ENCODE measurements at places on chromosomes 4 and X.

GRCh38 chr4:127162741-127163140 lies 470.0 kb upstream of the INTU start:
- no peak for DNase-seq

DNA sequence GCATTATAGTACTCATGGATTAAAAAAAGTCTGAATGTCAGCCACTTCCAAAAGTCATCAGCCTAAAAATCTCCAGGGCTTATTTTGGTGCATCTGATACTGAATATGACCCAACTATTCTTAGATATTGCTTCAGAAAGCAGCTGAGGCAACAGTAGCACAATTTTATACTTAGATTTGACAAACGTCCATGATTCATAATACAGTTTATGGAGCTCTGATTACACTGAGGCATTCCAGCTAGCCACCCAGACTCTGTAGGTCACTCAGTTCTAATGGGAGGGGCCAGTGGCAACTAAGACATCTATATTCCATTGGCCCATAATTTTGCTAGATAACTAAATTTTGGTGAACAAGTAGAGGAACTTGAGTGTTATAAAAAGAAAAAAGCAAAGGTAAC lies 10.3 kb downstream of the SPATA4 start:
- no peak for DNase-seq

GRCh38 chrX:138648568-138648967 lies 62.9 kb downstream of the FGF13 start:
- DNase-seq: no peak

DNA sequence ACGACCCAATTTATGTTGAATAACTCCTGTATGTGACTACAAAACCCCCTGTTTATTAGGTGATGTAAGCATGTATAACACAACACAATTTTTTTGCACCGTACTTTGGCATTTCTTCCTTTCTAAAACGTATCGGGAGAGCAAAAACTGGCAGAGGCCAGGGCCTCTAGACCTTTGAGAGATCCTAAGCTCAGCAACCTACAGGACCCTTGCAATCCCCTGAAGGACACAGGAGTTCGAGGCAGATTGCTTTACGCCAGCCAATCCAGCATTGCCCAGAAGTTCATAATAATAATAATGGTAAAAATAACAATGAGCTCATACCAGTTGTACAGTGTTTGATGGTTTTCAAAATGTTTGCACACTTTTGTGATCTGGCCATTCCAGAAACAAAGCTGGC lies 7.7 kb downstream of the NKX3-2 start:
- DNase-seq: no peak

DNA sequence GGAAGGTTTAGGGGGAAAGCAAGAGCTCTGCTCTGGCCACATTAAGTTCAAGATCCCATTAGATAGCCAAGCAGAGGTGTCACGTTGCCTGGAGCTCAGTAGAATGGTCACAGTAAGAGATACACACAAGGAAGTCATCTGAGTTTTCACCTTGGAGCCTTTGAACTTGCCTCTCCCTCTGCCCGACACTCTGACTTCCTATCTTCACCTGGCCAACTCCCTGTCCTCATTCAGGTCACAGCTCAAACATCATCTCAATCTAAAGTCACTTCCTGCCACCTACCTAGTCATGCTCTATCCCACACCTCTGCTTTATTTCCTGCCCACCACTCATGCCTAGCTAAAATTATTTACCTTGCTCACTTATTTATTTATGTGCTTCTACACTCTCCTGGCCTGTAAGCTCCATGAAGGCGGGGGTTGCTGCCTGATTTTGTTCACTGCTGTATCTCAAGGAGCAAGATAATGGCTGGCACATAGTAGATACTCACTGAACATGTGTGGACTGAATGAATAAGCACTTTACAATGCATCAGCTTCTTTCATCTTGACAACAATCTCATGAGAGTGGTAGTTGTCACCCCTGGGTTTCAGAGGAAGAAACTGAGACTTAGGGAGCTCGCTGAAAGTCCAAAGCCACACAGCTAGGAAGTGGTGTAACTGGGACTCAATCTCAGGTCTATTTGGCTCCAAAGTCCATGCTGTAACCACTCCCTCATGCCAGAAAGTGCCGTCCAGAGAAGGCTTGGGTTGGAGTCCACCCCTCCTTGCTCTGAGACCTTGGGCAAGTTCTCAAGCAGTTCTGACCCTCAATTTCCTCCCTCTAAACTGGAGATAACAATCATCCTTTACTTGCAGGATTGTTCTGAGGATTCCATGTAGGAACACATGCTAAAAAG lies 40.3 kb downstream of the EFNB1 start:
- no peak for DNase-seq

All from activated CD4-positive, alpha-beta T cell treated with anti-CD3 and anti-CD28 coated beads for 4 hours (primary cell).